CD4-positive, alpha-beta T cell (primary cell): ENCODE measurements at places on chromosomes 7 and 10. TPM values are rescaled to one million over a fixed set of nuclear protein-coding genes. Genes with fewer than 3 reads are reported as not detected.

AMZ1 gene
- total RNA-seq = 0.36 TPM

ZNF680 gene
- 8.9 TPM for total RNA-seq

CLCN1 gene
- not detected for total RNA-seq

SPDYE2B gene
- total RNA-seq = not detected

CPVL gene
- 3.8 TPM for total RNA-seq

ZNF786 gene
- 3.5 TPM for total RNA-seq

SCART1 gene
- total RNA-seq = 5.0 TPM

SPAM1 gene
- total RNA-seq = not detected

- H3K4me1 ChIP-seq = no peaks in the 10 kb centered on the region
- H3K27me3 ChIP-seq = no peaks in the 10 kb centered on the region
- H3K36me3 ChIP-seq = no peaks in the 10 kb centered on the region
- no peak overlapping the region for H3K27ac ChIP-seq
- no peak for DNase-seq
Measured at GRCh38 chr7:47337531-47337930, 244.4 kb downstream of the TNS3 start.

DNA sequence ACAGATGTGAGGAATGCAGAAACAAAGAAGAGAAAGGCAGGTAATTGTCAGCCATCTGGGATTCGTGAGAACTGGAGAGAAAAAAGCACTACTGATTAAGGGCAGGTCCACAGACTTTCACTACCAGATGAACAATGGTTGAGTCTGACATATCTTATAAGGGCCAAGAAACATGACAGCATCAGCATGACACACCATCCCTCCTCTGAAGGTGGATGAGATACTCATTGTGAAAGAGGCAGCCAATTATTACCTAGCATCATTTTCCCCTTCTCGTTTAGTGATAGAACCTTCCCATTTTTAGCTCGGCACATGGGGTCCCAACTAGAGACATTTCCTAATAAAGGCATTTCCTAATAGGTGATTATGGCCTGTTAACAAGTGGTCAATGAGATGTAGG lies 19.2 kb upstream of the MET start:
- DNase-seq = no peak
- no peak overlapping the region for H3K27ac ChIP-seq
- H3K27me3 ChIP-seq = no peaks in the 10 kb centered on the region
- H3K4me3 ChIP-seq = no peak overlapping the region
- H3K4me1 ChIP-seq = no peaks in the 10 kb centered on the region

- H3K27ac ChIP-seq = no peak overlapping the region
- H3K4me3 ChIP-seq = no peak overlapping the region
- no peaks in the 10 kb centered on the region for H3K4me1 ChIP-seq
- H3K36me3 ChIP-seq = no peaks in the 10 kb centered on the region
- no peak for DNase-seq
Measured at GRCh38 chr7:143038635-143039034, 11.7 kb upstream of the OR9A2 start.

- no peaks in the 10 kb centered on the region for H3K36me3 ChIP-seq
- H3K27me3 ChIP-seq = no peaks in the 10 kb centered on the region
- H3K27ac ChIP-seq = no peak overlapping the region
- no peak overlapping the region for H3K4me3 ChIP-seq
Measured at GRCh38 chr7:81776161-81776560, 6.3 kb upstream of the HGF start.

DNA sequence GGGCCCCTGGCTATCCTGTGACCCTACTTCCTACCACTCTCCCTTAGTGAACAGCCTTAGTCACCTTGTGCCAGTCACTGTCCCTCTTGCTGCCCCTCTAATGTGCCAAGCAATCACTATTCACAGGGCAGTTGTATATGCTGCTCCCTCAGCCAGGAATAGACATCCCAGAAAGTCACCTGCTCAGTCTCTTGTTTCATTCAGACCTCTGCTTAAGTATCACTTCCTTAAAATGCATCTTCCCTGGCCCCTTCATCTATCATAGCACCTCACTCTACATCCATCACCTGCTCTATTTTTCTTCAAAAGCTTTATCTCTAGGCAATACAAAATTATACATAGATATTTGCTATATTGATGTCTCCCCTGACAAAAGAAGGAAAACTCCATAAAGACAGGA lies 328.4 kb upstream of the NFE2L3 start:
- H3K27ac ChIP-seq = no peak overlapping the region
- H3K4me1 ChIP-seq = no peaks in the 10 kb centered on the region
- no peak overlapping the region for H3K4me3 ChIP-seq
- no peak for DNase-seq
- no peaks in the 10 kb centered on the region for H3K36me3 ChIP-seq
- peaks cover 8% of the 10 kb centered on the region for H3K27me3 ChIP-seq

DNA sequence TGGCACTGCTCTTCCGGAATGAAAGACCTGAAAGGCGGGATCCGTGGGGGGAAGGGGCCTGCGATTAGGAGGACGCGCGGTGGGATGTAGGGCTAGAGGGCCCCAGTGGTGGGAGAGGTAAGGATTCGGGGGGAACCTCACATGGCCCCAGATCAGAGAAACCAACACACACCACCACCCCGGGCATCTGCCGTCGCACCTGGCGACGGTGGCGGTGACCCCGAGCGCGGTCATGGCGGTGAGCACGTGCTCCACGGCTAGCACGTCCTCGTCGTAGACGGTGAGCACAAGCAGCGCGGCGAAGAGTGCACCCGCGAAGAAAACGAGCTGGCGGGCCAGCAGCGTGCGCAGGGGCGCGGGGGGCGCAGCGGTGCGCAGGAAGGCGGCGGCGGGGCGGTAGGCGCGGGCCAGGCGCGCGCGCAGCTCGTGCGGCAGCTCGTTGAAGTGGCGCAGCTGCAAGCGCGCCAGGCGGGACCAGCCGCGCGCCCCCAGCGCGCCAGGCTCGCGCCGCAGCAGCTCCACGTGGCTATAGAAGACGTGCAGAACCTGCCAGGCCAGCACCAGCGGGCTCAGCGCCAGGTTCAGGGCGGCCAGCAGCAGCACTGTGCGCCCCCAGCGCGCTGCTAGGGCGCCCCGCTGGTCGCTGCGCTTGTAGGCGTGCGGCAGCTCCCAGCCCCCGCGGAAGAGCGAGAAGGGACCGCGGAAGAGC lies 5.7 kb downstream of the ATG9B start:
- peaks cover 60% of the 10 kb centered on the region for H3K4me1 ChIP-seq
- DNase-seq = peak; percentile 81
- H3K27ac ChIP-seq = no peak overlapping the region
- H3K36me3 ChIP-seq = no peaks in the 10 kb centered on the region

- H3K36me3 ChIP-seq = no peaks in the 10 kb centered on the region
- DNase-seq = no peak
- H3K4me1 ChIP-seq = no peaks in the 10 kb centered on the region
- no peak overlapping the region for H3K4me3 ChIP-seq
- H3K27ac ChIP-seq = no peak overlapping the region
Measured at GRCh38 chr10:55091691-55092328, 290.8 kb upstream of the PCDH15 start.

DNA sequence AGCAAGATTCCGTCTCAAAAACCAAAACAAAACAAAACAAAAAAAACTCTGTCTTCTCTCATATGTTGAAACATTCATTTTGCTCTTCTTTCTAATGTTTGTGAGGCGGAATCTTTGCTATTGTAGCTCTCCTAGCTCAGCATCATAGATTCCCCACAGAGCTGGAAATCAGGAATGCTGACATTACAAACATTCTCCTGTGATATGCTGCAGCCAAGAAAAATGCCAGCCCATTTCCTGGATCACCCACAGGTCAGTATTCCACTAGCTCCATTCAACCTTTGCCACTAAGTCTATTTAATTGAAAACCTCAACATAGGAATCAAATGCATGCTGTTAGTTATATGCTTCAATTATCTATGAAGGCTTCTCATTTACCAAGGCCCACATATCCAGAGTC lies 186.3 kb downstream of the IPMK start:
- no peaks in the 10 kb centered on the region for H3K36me3 ChIP-seq
- no peaks in the 10 kb centered on the region for H3K4me1 ChIP-seq
- peaks cover 4% of the 10 kb centered on the region for H3K27me3 ChIP-seq
- no peak overlapping the region for H3K27ac ChIP-seq
- DNase-seq = no peak
- H3K4me3 ChIP-seq = no peak overlapping the region

GRCh38 chr10:120586471-120586872 lies 129.4 kb downstream of the PLPP4 start:
- no peaks in the 10 kb centered on the region for H3K36me3 ChIP-seq
- H3K4me1 ChIP-seq = no peaks in the 10 kb centered on the region
- no peak for DNase-seq
- no peak overlapping the region for H3K27ac ChIP-seq

GRCh38 chr10:112082120-112082519 lies 101.4 kb downstream of the GPAM start:
- H3K36me3 ChIP-seq = no peaks in the 10 kb centered on the region
- peaks cover 3% of the 10 kb centered on the region for H3K27me3 ChIP-seq
- H3K27ac ChIP-seq = no peak overlapping the region
- no peak for DNase-seq
- H3K4me1 ChIP-seq = no peaks in the 10 kb centered on the region

DNA sequence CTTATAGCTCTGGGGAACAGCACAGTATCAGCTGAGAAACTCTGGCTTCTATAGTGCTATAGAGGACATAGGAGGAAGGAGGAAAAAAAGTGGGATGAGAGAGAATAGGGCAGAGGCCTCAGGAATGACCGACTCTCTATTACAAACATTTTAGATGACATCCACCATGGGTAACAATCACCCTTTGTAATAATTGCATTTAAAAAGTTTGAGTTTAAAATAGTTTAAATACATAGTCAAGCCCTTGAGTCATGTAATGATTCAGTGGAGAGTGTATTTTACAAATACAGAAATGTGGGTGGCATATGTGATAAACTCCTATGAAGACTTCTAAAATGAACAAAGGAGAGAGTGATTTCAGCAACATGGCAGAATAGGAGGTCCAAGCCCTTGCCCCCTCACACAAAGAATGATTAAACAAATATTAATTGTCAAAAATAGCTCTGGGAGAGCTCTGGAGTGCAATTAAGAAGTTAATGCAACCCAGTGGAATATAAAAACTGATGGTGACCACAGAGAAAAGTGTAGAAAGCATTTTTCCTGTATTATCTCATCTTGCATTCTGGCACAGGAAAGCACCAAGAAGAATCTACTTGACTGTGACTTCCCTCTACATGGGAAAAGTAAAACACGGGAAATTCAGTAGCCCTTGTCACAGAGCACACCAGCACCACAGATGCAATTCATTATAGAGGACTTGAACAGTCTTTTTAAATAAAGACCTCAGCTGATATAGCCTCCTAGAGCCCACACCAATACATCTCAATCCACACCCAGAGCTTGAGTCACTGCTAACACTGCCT lies 569.0 kb upstream of the SORCS1 start:
- H3K4me3 ChIP-seq = no peak overlapping the region
- no peaks in the 10 kb centered on the region for H3K36me3 ChIP-seq
- DNase-seq = no peak
- H3K27me3 ChIP-seq = no peaks in the 10 kb centered on the region

- peaks cover 3% of the 10 kb centered on the region for H3K36me3 ChIP-seq
- no peak for DNase-seq
Measured at GRCh38 chr10:79158402-79159097, 89.8 kb downstream of the ZMIZ1 start.

GRCh38 chr10:99548041-99548530 lies 15.3 kb downstream of the NKX2-3 start:
- peaks cover 11% of the 10 kb centered on the region for H3K27me3 ChIP-seq
- H3K4me1 ChIP-seq = no peaks in the 10 kb centered on the region
- no peaks in the 10 kb centered on the region for H3K36me3 ChIP-seq

DNA sequence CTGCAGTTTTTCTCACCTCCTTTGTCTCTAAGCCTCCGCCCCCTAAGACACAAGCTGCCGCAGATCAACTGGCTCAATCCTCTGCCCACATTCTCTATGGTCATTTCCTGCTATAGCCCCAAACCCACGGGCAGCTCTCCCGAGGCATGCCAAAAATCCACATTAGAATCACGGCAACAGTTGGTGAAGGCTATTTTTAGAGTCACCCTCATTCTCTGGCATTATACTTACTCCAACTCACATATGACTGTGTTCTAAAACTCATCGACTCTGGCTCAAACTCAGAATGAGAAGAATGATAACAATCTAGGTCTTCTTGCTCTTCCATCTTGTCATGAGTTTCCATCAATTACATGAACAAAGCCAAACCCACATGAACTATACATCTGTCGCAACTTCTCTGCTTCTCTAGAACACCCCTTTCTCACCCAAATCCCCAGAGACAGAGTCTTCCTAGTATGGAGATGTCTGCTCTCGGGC lies 10.9 kb upstream of the KIAA1549 start:
- no peak overlapping the region for H3K27ac ChIP-seq
- no peaks in the 10 kb centered on the region for H3K36me3 ChIP-seq
- H3K4me1 ChIP-seq = no peaks in the 10 kb centered on the region
- peaks cover 4% of the 10 kb centered on the region for H3K27me3 ChIP-seq

- H3K27me3 ChIP-seq = no peaks in the 10 kb centered on the region
- no peak for DNase-seq
- peaks cover 59% of the 10 kb centered on the region for H3K4me1 ChIP-seq
- H3K27ac ChIP-seq = peak overlapping the region; percentile 62
Measured at GRCh38 chr10:102675011-102675665, 30.9 kb downstream of the TRIM8 start.

- H3K27ac ChIP-seq = no peak overlapping the region
- DNase-seq = no peak
- H3K36me3 ChIP-seq = no peaks in the 10 kb centered on the region
- no peaks in the 10 kb centered on the region for H3K4me1 ChIP-seq
Measured at GRCh38 chr7:11650500-11650899, 181.5 kb downstream of the THSD7A start.

DNA sequence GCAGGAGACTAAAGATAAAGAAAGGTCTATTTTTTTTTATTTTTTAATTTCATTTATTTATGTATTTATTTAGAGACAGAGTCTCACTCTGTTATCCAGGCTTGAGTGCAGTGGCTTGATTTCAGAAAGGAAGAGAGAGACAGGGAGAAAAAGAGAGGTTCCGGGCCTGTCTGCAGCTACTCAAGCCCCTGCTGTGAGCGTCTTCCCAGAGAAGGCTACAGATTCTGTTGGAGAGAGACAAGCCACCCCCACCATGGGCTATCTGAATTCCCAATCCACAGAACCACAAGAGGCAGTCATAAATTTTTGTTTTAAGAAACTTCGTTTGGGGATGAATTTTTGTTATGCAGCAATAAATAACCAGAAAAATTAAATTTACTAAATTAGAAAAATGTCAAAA lies 68.1 kb downstream of the CALN1 start:
- no peaks in the 10 kb centered on the region for H3K27me3 ChIP-seq
- H3K36me3 ChIP-seq = no peaks in the 10 kb centered on the region
- H3K27ac ChIP-seq = no peak overlapping the region

DNA sequence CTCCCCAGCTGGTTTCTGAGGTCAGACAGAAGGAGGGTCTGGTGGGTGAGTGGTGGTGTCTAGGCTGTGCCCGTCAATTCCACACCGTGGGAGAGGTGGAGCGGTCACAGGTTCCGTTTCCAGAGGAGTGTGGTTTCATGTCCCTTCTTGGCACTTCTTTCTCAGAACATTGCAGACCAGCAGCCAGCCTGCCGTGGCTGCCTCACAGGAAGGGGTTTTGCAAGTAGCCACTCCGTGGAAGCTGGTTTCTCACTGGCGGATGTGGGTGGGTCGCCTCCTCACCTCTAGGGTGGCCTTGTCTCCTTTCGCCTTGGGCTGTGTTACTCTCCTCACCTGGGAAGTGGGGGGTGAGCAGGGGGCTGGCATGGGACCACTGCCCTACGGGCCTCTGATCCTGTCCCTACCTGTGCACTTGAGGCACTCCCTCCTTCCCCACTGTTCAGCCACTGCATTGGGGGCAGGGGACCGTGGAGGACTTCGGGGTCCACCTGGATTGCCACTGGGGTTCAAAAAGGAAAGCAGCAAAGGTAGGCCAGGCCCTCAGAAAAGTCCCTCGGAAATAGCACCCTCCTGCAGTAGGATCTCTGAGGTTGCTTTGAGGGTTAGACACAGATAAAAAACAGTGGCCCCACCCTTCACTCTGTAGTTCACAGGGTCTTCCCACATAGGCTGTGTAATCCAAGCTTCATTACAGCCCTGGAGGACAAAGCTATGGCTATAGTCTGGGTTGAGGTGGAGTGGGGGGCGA lies 33.9 kb downstream of the TSPAN14 start:
- H3K4me1 ChIP-seq = peaks cover 98% of the 10 kb centered on the region
- H3K36me3 ChIP-seq = peaks cover 46% of the 10 kb centered on the region
- peak overlapping the region; percentile 81 for H3K27ac ChIP-seq
